GM10248 (cell line): ENCODE measurements at places on chromosomes 7 and 10.

- DNase-seq, result no peak
These were observed 171.2 kb downstream of the EBF3 start for GRCh38 chr10:129792864-129793263.

DNA sequence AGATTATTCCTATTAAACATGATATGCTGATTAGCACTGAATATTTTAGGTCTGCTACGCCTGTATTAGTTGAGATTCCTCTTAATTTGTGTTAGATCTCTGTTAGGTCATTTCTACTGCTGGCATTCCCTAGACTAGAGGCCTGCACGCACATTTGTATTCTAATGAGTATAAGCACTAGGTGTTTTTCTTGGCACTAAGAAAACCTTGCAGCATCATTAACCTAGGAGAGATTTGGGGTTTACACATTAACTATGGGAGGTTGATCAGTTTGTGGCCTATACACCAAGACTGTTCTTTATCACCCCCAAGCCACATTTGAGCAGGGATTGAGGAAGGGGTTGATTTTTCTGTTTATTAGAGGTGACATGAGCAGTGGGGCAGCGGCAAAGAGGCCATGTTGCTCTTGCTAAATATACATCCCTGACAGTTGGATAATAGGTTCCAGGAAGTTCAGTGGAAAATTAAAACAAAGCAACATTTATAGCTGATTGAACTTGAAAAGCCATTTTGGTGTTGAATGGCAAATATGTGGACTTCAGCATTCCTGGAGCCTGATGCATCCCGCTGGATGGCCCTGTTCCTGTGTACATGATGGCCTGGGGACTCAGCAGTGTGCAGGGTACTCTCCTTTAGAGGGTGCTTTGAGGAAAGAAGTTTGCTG lies 65.2 kb downstream of the GBF1 start:
- DNase-seq, result no peak

DNA sequence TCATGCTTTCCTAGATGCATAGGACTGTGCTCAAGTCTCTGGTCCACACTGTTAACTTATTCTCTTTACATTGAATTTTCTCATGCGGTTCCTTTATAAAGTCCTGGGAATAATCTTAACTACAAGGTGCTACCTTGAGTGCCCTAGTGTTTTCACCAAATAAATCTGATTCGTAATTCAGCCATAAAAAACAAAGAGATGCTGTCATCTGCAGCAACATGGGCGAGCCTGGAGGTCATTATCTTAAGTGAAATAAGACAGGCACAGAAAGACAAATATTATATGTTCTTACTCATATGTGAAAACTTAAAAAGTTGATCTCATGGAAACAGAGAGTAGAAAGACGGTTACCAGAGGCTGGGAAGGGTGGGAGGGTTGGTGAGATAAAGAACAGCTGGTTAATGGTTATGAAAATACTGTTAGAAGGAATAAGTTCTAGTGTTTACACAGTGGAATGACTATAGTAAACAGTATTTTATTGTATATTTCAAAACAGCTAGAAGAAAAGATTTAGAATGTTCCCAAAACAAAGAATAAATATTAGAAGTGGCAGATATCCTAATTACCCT lies 38.3 kb downstream of the NT5C3A start:
- no peak for DNase-seq

GRCh38 chr10:99280472-99280871 lies 44.8 kb upstream of the HPSE2 start:
- DNase-seq, result no peak
